Esophagus mucosa (tissue), 1 donor: ENCODE measurements at places on chromosomes 13 and 19. TPM values are rescaled to one million over a fixed set of nuclear protein-coding genes. Genes with fewer than 3 reads are reported as not detected.
A peak's percentile ranks its signal among the peaks of the same experiment; 100 is the strongest.

PPM1N gene
- 2.4 TPM for total RNA-seq

FCER2 gene
- 0.20 TPM for total RNA-seq

DNA sequence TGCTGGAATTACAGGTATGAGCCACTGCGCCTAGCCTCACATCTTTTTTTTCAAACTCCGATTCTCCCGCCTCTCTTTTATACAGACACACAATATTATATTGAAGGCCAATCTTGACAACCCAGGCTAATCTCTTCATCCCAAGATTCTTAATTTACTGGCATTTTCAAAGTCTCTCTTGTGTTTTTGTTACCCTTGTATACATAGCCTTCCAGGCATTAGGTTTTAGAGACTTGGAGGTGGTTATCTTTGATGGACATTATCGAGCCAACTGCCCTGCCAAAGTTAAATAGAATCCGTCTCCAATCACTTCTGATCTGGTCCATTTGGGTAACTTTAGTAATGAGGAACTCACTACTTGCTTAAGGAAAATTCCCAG, 14.4 kb upstream of the CYP2A7 start:
- ATAC-seq, result no peak

- ATAC-seq, result no peak
These were observed 24.4 kb downstream of the PLA2G4C start for GRCh38 chr19:48085904-48086864.

DNA sequence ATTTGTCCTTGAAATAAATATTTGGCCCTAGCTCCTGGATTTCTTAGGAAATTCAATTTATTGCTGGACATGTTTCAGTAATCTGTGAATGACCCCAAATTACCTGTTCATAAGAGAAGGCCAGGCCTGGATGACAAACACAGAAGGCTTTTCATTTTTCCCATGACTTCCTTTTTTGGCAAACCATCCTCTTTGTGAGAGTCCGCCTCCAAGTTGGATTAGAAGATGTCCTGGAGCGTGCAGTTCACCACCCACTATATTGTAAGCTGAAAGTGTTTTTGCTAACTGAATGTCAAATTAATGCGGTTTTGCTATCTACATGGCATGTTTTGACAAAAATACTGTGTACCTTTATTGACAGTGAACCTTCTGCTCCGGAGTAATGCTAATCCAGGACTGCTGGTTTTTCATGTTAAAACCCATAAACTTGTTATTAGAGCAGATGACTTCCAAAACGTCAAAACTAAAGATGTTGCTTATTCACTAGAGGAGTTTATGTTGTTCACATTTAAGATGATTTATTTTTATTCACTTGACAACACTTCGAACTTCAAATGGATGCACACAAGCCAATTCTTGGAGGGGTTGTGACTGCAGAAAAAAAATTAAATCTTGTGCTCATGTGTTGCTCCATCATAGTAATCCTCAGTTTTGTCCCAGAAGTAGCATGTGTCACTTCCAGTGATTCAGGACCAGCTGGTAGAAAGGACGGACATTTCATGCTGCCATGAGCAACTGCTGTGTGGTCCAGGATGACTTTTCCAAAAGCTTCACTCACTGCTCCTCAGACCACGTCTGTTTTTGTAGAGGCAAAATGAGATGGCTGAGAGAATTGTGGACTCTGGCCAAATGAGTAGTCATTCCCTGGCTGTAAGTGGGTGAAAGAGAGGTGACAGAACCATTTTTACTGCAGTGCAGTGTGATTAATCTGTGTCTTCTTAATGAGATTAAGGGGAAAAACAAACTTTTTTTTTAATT, 71.0 kb downstream of the ITGBL1 start:
- ATAC-seq, result no peak

DNA sequence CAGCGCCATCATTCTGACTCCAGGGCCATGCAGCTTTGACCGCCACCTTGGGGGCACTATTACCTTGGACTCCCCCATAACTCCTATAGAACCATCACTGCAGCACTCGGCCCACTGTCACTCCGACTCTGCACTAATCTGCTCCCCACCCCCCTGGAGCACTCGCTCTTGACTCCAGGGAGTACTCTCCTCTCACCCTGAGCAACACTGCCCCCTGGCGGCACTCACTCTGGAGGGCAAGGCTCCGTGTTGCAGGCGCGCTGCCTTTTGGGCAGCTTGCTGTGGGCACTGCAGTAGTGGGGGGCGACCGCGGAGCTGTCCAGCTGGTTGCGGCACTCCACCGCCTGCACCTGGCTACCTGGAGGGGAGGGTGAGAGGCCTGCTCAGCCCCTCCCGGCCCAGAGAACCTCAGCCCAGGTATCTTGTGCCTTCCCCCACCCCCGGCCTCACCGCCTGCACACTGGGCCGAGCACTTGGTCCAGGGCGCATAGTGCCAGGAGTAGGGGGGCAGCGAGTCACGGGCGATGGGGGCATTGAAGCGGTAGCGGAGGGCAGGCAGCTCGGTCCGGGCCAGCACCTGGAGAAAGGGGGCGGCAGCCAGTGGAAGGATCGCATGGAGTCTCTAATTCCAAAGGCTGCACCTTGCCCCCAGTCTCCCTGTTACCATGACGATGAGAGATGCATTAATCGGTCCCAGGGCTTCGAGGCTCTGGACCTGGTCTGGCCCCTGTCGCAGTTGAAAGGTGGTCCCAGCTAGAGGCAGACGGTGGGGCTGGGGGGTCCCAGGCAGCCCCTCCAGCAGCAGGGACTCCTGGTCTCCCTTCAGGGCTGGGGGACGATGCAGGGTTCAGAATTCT, 8.9 kb upstream of the MYO1F start:
- ATAC-seq, result peak; percentile 65

GRCh38 chr13:80400865-80401426, 60.0 kb upstream of the SPRY2 start:
- no peak for ATAC-seq
